Stimulated activated CD8-positive, alpha-beta memory T cell treated with anti-CD3 and anti-CD28 coated beads, Interleukin-2, amount 100 ng/mL, for 48 hours (primary cell): ENCODE measurements at places on chromosomes 1 and 21.

DNA sequence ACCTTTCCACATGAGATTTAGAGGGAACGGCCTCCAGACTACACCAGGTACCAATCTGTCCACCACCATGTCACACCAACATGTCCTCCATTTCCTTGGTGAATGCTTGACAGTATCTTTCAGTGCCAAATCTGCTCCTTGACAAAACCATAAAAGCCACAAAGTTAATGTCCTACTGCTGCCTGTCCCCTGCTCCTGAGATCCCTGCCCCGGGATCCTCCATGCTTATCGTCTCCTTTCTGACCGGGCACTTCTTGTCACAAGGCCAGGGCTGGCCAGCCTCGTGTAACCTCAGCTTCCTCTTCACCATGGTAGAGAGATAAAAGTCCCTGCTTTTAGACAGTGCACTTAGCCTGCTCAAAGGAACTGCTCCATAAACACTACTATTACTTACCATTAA lies 136.2 kb downstream of the NAV1 start:
- DNase-seq = no peak

- no peak for DNase-seq
These were observed 7.6 kb upstream of the CDCP2 start for GRCh38 chr1:54160351-54160750.

- no peak for DNase-seq
These were observed 59.3 kb downstream of the WDR4 start for GRCh38 chr21:42819861-42820615.

- DNase-seq = no peak
These were observed 28.2 kb downstream of the CD34 start for GRCh38 chr1:207882692-207883091.

GRCh38 chr1:193104502-193104906 lies 710 bp downstream of the GLRX2 start:
- no peak for DNase-seq

DNA sequence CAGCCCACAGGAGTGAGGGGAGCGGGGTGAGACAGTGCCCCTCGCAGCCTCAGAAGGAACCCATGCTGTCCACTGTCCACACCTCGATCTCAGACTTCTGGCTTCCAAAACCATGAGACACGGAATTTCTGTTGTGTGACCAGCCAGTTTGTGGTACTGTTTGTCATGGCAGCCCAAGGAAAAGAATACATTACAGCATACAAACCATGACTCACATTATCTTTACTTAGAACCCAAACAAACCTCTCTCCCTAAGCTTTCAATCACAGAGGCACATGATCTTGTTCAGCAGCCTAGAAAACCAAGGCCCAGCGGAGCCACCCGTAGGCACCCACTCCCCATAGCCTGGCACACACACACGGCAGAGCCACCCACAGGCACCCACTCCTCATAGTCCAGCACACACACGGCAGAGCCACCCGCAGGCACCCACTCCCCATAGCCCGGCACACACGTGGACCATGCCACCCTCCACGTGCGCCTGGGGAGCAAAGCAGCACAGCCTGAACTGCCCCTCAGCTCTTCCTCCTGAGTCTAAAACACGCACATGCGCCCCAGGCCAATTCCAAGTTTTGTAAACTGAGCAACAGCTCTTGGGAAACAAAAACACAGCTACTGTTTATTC lies 458 bp upstream of the KRTAP10-4 start:
- DNase-seq = no peak

DNA sequence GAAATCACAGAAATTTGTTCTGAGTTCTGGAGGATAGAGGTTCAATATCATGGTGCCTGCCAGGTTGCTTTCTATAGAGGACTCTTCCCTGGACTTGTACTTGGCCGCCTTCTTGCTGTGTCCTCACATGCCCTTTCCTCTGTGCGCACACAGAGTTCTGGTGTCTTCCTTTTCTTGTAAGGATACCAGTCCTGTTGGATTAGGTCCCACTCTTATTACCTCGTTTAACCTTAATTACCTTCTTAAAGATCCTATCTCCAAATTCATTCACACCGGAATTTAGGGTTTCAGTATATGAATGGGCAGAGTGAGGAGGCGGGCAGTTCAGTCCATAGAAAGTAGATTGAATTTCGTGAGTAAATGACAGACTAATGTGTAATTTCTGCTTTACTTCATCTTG lies 413.9 kb downstream of the NCAM2 start:
- no peak for DNase-seq

DNA sequence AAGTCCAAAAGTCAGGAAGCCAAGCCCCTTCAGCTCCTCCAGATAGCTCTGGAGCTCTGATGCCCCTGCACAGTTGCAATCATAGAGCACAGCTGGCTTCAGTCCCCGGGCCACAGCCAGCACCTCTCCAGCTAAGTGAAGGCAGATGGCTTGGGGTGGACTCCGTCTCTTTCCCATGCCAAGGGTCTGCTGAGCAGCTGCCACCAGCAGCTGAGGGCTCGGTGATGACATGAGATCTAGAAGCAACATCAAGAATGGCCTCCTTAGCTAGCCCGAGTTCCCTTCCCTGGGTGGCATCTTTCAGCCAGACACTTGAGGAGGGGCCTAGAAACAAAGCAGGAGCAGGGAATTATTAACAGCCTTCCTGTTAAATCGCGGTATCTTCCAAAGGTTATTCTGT lies 973 bp downstream of the C1orf74 start:
- no peak for DNase-seq

DNA sequence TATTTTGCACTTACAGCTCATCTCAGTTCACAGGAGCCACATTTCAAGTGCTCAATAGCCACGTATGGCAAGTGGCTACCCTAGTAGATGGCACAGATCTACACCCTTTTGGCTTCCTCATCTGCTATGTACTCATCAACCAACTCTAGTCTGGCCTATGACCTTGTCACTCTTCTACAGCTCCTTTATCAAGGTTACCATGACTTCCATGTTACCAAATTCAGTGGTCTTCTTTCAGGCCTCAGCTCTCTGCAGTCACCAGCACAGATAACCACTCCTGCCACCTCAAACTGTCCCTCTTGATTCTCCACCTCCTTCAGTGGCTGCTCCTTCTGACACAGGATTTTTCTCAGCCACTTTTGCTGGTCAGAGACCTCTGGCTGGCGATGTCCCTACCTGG lies 11.7 kb upstream of the USP48 start:
- no peak for DNase-seq

GRCh38 chr1:171769171-171769570 lies 12.3 kb upstream of the METTL13 start:
- DNase-seq = no peak

DNA sequence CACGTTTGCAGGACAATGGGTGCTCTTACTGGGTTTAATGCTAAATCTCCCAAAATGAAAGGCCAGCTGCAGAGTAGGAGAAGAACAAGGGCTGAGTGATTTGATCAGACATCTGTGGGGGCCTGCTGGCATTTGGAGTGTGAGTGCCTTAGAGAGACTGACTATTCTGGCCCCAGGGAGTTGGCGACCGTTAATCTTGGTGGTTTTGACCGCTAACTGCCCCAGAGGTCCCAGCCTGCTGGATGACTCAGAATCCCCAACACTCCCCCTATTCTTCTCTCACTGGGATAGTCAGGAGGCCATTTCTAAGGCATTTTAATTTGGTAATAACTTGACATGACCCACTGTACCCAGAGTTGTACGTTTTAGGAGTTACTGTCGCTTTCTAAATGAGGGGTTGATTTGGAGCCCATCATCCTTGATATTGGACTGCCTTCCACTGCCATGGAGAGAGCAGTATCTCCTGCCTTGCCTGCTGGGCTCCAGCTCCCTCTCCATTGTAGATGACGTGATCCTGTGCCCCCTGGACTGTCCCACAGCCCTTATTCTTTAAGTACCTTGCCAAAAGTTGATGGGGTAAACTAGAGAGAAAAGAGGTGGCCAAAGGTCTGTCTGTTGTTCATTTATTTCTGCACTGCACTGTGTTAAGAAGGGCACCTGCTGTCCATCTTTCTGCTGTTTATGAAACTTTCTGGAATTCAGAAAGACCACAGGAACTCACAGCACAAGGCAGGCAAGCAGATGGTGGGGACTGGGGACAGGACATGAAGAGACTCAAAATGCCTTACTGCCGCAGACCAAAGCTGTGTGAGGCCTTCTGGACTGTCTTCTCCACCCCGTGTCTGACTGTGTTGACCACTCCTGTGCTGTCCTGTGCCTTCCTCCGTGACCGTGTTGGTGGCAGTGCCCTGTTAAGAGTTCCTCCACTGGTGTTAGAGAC lies 98.2 kb upstream of the ARTN start:
- no peak for DNase-seq

DNA sequence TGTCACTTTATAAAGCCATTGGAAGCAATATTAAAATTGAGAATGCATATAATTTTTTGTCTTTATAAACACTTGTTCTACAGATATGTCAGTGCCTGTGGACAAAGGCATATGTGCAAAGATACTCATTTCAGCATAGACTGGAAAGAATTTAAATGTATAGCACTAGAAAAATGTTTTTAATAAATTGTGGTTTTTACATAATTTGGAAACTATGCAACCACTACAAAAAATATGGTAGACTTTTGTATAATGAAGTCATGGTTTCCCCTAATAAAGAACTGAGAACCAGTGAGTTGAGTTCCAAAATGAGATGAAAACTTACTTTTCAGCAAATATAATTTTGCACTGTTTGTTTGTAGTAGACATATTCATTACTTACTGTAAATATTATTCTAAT lies 48.5 kb downstream of the BRINP3 start:
- no peak for DNase-seq

DNA sequence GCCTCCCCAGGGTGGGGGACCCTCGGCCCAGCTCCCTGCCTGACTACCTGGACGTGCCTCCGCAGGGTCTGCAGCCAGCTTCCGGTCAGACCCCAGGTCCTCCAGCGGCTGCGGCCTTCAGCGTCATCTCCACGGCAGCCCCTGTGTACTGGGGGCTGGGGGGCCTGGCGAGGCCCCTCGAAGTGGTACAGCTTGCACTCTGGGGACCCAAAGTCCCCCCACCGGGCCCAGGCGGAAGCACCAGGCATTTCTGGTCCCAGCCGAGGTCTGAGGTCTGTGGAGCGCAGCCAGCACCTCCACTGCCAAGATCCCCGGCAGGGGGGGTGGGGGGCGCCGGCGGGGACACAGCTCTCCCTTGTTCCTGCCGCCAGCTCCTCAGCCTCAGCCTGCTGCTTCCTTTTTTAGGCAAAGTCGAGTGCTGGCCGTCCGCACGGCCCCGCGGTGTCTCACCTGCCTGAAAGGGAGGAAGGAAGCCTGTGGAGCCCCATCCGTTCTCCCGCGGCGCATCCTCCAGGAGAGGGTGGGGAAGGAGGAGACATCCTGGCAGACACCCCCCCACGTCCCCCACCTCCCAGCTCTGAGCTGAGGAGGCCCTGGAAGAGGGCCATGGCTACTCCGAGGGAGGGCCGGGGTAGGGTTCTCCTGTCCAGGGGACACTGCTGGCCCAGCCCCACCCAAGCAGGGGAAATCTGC lies 1.2 kb upstream of the VWA1 start:
- no peak for DNase-seq

DNA sequence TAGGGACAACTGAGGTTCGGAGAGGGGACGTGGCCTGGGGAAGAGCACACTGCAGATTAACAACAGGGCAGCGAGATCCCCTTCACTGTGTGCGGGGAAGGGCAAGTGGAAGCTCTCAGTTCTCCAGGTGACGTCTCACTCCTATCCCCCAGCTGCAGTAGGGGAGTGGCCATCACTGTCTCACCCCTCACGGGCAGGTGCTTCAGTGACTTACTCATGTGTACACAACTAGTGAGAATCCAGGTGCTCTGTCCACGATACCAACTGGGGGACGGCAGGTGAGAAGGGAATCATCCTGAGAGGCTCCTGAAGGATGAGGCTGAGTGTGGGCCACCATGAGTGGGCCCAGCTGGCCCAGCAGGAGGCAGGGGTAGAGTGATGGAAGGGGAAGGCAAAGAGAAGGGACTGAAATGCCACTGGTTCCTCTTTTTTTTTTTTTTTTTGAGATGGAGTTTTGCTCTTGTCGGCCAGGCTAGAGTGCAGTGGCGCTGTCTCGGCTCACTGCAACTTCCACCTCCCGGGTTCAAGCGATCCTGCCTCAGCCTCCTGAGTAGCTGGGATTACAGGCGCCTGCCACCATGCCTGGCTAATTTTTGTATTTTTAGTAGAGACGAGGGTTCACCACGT lies 25.9 kb downstream of the RHBG start:
- no peak for DNase-seq

- DNase-seq = no peak
These were observed 32.4 kb downstream of the MAPKAPK2 start for GRCh38 chr1:206716870-206717673.

- DNase-seq = no peak
These were observed 657.4 kb upstream of the ADGRL4 start for GRCh38 chr1:79663916-79664315.
